ENCODE measurements at places on chromosomes 11 and 22.

- DNase-seq: no peak
Observed at GRCh38 chr11:10526974-10527918, 13.7 kb downstream of the RNF141 start.

- no peak for DNase-seq
Observed at GRCh38 chr22:27845644-27846043, 44.1 kb upstream of the MN1 start.

DNA sequence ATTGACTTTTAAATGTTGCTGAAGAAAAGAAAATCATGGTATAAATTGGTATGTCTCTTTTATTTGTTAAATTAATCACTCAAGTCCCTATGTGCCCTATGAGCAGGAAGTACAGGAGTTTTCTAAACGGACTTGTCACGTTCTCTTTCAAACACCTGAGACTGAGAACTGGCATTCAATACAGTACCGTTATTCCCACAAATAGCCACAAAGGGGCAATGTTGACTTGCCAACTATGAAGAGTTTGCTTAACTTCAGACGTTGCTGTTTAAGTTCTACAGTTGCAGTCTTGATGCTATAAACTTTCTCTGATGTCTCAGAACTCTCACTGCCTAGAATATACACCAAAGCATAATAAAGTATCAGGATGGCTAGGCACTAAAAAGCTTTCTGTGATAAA lies 7.6 kb downstream of the OR56A1 start:
- no peak for DNase-seq

DNA sequence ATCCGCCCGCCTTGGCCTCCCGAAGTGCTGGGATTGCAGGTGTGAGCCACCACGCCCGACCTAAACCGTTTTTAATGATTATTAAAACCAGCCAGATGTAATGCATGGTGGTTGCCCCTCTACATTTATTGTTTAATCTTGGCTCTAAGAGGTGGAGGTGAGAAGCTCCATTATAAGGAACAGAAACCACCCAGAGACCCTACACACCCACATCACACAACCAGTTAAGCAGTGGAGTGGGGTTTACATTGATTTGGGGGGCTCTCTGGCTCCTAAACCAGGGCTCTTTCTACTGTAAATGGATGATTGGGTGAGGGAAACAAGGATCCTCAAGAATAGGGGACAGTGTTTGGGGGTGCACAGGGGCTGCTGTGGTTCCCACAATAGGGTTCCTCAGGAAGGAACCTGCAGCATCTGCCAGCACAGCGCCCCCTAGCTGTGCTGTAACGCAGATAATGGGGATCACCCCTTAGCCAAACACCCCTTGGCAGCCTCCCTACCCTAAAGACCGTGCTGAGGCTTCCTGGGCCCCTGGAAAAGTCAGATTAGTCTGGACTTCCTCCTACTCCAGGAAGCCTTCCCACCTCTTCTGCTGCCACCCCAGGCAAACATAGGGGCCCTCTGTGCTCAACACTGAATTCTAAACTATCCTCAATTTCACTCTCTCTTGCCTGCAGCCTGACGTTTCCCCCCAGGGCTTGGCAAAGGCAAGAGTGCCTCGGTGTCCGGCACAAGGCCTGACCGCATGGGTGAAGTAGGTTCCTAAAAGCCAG lies 2.4 kb downstream of the MPST start:
- no peak for DNase-seq

GRCh38 chr22:30717331-30717921 lies 22.8 kb downstream of the OSBP2 start:
- no peak for DNase-seq

DNA sequence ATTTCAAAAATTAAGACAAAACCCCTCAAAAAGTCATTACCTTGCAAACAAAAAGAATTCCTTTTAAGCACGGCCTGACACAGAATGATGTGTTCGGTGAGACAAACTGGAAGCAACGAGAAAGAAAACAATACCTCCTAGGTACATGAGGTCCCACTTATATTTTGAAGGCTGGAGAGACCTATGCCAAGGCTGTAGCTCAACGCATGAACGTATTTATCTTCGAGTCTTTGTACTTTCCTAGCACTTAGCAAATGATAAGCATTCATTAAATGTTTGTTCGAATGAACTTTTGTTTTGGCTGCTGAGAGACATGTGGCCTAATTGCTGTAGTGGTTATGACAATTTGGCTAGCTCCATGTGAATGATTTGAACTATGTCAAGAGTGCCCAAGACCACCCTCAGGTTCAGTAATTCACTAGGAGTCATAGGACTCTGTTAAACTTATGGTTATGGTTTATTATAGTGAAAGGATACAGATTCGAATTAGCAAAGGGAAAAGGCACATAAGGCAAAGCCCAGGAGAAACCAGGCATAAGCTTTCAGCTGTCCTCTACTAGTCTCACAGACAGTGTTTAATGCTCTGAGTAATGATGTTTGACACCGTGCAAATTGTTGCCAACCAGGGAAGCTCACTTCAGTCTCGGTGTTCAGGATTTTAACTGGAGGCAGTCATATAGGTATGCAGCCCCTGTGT lies 26.0 kb upstream of the HORMAD2 start:
- no peak for DNase-seq

- DNase-seq: no peak
Observed at GRCh38 chr11:121006922-121007321, 17.0 kb upstream of the TBCEL start.

GRCh38 chr11:134412203-134413042 lies at the start of gene B3GAT1:
Gene B3GAT1 (minus strand): TSS chr11:134412242. CDS start chr11:134387659, 24,583 bp downstream.
- DNase-seq: no peak

DNA sequence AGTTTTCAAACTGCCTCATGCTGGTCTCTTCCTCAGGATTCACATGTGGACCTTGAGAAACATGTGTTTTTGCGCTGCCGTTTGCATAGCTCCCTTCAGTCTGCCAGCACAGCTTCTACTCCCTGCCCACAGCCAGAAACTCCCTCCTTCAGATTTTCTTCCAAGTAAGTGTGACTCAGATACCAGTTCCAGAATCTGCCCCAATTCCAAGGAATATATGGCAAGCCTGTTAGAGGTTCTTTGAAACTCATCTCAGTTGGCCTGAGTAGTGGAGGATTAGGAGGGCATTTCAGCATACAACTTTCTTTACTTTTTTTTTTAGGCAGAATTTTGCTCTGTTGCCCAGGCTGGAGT lies 67.1 kb downstream of the SNX19 start:
- DNase-seq: no peak

GRCh38 chr22:19826619-19826950 lies 28.1 kb downstream of the GNB1L start:
- DNase-seq: no peak
